ENCODE measurements at places on chromosomes 5 and 9.

GRCh38 chr9:136726118-136726517 lies 13.7 kb downstream of the DIPK1B start:
- DNase-seq: no peak

DNA sequence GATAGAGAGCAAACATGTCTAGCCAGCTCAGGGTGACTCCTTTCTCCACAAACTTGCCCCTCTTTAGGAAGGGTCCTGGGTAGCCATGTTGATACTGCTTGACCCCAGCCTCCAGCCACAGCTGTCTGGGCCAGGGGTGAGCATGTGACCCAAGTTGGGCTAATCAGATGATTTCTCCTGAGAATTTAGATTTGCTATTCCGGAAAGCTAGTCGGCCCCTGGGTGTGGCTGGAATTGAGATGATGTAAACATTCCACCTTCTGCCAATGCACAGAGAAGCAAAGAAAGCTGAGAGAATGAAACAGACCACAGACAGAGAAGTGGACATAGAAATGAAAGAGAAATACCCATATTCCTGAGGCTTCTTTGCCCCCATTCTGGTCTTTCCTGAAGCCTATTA lies 17.8 kb upstream of the B4GALT1 start:
- no peak for DNase-seq

DNA sequence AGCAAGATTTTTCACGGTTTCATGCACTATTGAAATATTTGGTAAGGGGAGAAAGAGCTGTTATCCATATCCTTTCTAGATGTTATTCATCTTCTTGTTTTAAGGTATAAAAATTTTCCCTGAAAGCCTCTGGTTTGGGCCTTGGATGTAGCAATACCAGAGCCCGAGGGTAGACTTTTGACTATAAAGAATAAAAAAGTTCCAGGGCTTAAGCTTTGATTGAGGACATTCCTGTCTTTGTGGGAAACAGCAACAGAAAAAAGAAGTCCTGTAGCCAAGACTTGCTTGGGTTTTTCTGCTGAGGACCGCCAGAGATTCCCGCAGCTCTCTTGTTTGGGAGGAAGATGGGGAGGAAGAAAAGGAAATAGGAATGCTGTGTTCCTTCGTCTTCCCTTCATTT lies 440.0 kb upstream of the WWC1 start:
- DNase-seq: no peak

DNA sequence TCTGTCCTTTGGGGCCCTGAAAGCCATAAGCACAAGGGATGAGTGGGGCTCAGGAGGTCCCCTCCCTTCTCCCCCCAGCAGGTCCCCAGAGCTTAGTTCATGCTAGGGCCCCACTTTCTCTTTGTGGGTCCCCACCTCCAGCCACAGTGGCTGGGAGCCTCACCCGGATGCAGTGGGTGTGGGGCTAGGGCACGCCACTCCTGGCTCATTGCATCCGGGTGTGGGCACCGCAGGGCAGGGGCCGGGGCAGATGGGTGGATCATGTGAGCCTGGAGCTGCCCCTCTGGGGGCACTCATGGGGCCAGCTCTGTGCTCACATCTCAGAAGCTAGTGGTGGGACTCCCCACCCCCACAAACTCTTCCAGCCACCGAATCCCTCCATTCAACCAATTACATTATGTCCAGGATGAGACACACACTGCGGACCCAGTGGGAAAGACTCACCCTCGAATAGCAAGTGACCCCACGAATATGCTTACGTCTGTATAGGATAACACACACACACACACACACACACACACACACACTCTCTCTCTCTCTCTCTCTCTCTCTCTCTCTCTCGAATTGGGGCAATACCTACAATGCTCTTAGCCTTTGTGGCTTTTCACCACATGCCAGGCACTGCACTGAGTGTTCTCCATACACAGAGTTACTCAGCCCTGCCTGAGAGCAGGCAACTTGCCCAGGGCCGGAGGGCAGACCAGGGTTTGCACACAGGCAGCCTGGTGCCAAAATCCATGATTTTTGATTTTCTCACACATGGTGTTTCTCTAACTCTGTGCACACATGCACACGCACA lies 16.8 kb upstream of the PHYKPL start:
- no peak for DNase-seq

DNA sequence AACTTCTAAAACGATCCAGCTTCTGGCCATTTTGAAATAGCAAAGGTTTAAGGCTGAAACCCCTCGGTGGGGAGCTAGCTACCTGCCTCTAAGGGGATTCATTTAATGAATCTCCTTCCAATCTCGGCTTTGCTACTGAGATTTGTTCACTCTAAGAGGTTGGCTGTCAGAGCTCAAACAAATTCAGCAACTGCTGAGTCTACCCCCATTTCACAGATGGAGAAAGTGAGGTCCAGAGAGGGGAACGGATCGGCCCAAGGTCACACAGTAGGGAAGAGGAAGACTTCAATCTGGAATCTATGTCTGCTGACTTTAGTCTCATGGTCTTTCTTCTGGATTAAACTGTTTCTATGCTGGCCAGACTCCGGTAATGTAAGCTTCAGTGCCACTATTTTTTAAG lies 3.0 kb downstream of the CORO2A start:
- no peak for DNase-seq

GRCh38 chr5:24353016-24353415 lies 291.8 kb downstream of the CDH10 start:
- DNase-seq: no peak

DNA sequence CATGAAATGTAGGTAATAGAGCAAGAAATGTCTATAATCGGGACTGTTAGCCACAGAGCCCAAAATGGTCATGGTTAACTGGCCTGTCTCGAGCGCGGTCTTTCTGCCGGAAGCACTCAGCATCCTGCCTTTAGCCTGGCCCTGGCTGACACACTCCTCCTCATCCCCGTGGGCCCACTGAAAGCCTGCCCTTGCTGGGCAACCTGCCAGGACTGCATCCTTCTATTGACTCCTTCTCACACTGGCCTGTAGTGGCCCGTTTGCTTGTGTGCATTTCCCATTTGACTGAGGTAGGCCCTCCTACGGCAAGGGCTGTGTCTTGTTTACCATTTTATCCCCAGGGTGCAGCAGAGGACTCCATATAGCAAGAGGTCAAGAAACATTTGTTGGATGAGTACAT lies 215.7 kb downstream of the ATPSCKMT start:
- DNase-seq: no peak

GRCh38 chr9:100589582-100589981 lies 11.7 kb downstream of the CAVIN4 start:
- no peak for DNase-seq

DNA sequence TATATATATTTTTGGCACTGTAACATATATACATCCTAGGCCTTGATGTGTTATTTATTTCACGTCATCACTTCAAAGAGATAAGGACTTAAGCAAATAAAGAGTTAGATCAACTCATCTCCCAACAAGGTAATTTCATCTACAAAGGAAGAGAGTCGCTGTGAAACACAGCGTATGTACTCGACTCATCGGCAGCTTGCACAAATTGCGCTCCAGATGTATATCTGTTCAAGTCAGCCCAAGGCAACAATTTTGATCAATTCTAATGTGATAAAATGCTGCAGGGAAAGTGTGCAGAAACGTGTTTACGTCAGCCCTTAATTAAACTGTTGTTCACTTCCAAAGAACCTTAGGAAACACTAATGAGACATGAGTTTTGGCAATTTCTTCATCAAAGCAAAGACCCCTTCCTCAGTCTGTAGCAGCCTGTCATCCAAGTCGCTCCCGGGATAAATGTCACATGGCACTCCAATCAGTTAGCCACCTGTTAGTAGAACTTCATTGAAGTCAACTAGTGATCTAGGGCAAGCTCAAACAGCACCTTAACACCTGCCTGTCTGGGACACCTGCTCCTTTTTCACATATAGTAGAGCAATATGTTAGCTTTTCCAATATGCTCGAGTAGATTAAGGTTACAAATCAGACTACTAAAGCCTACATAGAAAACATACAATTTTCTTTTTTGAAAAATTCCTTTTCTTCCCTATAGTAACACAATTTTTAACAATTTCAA lies 182.4 kb downstream of the NFIB start:
- DNase-seq: no peak

Measured in activated CD8-positive, alpha-beta memory T cell treated with anti-CD3 and anti-CD28 coated beads, Interleukin-2, amount 50 U/mL, for 48 hours (primary cell).